PC-9 (cell line): ENCODE measurements at places on chromosomes 11 and 22.

- no peak for DNase-seq
These were observed 30.0 kb downstream of the PARVG start for GRCh38 chr22:44210722-44211121.

DNA sequence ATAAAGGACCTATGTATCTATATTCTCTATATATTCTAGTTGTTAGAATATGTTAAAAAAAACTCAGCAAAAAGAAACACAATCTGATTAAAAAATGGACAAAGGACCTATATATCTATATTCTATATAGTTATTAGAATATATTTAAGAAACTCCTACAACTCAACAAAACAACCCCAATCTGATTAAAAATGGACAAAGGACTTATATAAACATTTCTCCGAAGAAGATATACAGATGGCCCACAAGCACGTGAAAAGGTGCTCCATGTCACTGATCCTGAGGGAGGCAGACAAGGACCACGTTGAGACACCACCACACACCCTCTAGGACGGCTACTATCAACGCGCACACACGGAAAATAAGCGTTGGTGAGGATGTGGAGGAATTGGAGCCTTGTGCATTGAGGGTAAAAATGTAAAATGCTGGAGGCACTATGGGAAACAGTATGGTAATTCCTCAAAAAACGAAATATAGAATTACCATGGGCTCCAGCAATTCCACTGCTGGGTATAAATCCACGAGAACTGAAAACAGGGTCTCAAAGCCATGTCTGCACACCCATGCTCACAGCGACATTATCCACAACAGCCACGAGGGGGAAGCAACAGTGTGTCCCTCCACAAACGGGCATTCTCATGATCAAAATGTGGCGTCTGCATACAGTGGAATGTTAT is 22.7 kb downstream of the YPEL1 start:
- no peak for DNase-seq

DNA sequence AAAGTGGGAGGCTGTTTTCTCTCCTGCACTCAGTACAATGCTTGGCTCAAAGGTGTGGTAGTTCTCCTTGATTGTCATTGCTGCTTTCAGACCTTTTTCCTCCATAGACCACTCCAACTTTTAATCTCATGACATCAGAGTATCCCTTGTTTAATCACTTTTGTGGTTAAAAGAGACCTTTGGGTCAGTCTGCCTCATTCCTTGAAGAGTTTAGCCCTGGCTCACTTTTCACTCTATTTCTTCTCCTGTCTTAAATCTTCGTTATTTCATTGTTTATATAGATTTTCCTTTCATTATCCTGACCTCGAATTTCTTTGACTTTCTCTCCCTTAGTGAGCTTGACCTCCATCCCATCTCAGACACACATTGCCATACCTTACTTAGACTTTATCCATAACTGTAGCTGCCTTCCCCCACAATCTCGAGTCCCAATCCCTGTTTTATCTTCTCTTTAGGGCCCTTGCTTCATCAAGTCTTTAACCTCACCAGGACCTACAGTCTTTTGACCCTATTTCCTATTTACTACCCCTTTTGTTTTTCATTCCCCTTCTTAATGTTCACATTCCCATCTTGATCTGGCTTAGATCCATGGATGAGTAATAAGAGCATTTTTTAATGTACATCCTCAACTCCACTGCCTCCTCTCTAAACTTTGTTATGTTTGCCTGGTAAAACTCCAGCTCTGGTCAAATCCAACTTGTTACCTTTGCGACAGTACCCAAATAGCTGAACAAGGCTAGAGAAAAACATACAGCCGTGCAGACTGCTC is 9.5 kb downstream of the ATXN10 start:
- peak; percentile 89 for DNase-seq

DNA sequence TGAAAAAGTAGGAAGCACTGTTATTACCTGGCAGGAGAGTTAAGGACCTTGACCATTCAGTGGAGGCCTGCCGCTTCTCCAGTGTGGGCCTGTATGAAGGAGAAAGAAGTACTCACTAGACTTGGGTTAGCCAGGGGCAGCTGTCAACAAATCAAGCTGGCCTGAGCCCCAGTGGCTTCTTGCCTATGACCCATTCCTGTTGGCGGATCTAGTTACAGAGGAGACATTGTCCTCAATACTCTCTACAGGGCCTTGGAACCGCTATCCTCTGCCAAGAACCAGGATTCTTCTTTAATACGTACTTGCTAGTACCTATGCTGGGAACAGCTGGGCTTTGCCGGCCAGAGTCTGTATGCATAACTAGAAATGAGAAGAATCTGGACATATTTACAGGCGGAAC is 68.1 kb downstream of the ALX4 start:
- no peak for DNase-seq

DNA sequence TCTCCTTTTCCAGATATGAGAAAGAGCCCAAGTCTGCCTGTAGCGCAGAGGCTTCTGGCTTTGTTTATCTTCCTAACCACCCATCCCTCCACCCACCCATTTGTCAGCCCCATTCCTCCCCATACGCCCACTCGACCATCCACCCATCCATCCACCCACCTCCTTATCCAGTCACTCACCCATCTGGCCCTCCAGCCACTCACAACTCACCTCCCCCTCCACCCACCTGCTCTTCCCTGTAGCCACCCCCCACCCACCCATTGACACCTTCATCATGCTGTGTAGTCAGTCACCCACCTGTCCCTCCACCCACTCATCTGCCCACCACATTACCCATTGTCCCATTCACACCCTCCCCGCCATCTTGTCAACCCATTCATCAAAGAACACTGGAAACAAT is 5.5 kb downstream of the CST6 start:
- DNase-seq: no peak

DNA sequence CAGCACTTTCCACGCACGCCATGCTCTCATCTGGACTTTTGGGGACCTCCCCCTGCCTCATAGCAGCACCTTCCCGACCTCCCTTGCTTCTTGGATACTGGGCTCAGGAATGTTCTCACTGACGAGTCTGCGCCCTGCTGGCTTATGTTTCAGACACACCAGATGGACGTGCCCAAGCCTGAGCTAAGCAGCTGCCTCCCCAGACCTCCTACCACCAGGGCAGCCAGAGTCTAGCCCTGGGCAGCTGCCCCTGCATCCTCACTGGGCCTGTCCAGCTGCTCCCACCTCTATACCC is 13.2 kb upstream of the RGL4 start:
- no peak for DNase-seq

GRCh38 chr11:61747967-61748285 is 4.5 kb upstream of the MYRF start:
- DNase-seq: no peak
